Activated CD4-positive, CD25-positive, alpha-beta regulatory T cell treated with anti-CD3 and anti-CD28 coated beads, Interleukin-2, amount 50 U/mL, for 24 hours (primary cell): ENCODE measurements at places on chromosomes 4 and X.

DNA sequence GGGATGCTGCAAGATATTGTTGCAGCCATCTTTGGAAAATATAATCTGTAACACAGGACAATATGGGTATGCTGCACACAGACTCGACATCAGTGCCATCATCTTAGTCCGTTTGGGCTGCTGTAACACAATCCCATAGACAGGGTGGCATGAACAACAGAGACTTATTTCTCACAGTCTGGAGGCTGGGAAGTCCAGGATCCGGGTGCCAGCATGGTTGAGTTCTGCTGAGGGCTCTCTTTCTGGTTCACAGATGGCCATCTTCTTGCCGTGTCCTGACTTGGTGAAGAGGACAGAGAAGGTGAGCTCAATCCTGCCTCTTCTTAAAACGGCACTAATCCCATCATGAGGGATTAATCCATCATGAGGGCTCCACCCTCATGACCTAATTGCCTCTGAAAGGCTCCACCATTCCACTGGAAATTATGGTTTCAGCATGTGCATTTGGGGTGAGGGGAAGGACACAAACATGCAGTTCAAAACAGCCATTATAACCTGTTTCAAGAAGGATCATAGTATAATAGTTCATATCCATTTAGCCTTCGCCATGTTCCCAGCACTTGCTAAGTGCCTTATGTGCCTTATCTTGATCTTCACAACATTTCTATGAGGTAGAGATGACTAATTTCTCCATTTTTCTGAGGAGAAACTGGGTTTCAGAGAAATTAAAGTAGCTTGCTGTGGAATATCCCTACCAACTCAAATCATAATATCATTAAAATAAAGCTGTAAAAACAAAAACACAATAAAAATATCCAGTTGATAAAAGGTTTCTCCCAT is 27.9 kb upstream of the SPP1 start:
- no peak for ATAC-seq

DNA sequence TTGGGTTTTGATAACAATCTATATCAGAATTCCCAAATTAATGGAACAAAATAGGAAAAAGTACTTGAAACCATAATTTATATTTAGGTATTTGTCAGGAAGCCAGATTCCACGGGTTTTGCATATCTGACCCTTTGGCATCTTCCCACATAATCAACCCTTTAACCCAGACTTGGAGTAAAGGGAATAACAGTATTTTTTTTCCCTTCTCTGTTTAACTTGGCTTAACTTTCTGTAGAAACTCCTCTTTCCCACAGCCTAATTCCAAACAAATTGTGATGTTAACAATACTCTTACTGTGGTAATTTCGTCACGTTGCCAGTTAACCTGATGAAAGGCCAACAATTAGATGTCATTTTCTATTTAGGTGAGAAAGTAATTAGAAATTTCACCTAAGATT is 49.4 kb upstream of the GUCY1A1 start:
- ATAC-seq, result no peak

DNA sequence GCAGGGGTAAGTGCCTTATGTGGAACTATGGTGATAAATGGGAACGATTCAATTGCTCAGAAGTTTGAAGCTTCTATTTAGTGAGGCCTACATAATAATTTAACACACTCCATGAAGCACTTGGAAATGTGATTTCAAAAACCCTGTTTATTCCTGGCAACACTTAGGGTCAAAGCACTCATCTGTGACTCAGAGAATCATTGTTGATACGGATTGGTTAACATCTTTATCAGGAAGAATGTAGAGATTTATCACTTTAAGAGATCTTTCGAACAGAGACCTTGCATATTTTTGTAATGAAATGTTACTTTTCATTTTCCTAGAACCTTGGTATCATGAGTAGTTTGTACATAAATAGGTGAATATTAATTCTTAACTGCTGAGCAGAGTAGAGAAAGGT is 269.1 kb upstream of the SLIT2 start:
- no peak for ATAC-seq

DNA sequence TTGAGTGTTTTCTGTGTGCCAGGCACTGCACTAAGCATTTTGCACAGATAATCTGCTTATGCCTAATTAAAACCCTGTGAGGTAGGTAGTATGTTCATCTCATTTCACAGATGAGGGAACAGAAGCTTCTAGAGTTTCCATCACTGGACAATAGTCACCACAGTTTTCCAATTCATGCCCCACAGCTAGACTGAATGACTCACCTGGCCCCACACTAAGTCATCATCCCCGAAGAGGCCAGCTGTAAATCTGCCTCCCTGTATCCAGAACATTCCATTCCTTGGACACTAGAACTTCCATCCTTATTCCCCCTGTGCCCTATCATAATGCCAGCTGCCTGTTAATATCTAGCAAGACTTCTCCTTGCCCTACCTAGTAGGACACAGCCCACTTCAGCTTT is 40.9 kb upstream of the NYX start:
- ATAC-seq, result no peak

- no peak for ATAC-seq
Measured at GRCh38 chr4:151339467-151339866, 14.1 kb upstream of the SH3D19 start.

DNA sequence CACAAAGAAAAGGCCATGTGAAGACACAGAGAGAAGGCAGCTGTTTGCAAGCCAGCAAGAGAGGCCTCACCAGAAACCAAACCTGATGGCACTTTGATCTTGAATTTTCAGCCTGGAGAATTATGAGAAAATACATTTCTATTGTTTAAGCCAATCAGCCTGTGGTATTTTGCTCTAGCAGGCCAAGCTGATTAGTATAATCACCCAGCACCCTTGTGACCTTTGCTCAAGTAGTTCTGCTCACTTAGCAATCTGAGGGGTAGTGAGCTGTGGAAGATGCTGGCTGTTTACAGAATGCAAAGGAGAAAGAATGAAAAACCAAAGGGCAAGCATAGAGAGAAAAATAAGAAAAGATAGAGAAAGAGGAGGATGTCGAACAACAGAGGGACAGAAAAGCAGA is 396.4 kb upstream of the BOD1L1 start:
- ATAC-seq, result no peak

GRCh38 chrX:47828984-47829383 is 7.7 kb upstream of the ZNF81 start:
- no peak for ATAC-seq

DNA sequence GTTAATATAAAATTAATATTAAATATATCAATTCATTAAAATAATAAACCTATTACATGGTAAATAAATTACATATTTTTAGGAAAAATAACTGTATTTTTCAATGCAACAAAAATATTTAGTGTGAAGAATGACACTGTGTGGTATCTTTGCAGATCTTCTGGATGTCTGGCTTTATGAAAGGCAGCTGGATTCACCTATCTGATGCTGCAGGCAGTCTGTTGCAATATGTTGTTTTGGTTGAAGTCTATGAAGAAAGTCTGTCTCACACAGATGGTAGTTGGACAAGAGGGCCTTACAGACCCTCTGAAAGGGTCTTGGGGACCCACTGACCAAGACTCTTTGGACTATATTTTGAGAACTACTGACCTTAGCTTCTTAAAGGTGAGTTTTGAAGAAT is 89.1 kb upstream of the TMEM150C start:
- ATAC-seq, result no peak

DNA sequence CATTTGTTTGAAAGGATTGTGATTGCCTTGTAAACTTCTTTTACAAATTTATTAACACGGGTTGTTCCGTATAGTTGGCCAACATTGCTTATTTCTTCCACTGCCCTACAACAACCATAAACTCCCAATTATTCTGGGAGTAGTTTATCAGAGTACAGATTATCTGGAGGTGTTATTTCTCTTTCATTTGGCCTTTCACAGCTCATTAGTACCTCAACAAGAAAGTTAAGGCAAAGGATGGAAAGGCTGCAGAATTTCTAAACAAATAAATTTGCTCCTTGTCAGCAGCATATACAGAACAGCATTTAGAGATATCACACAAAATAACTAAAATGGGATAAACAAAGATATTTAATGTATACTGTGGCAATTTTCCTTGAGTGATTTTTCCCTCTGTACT is 548.8 kb downstream of the DMD start:
- ATAC-seq, result no peak

GRCh38 chr4:182288534-182288933 is 45.3 kb downstream of the TENM3 start:
- no peak for ATAC-seq

GRCh38 chr4:8200302-8200975 is 1.3 kb downstream of the SH3TC1 start:
- ATAC-seq, result peak; percentile 23

GRCh38 chr4:40769266-40769665 is 19.5 kb downstream of the NSUN7 start:
- ATAC-seq, result no peak

- no peak for ATAC-seq
Measured at GRCh38 chrX:103513067-103513466, 6.2 kb downstream of the RAB40A start.

- ATAC-seq, result no peak
Measured at GRCh38 chr4:85741921-85742591, 267.1 kb downstream of the ARHGAP24 start.

DNA sequence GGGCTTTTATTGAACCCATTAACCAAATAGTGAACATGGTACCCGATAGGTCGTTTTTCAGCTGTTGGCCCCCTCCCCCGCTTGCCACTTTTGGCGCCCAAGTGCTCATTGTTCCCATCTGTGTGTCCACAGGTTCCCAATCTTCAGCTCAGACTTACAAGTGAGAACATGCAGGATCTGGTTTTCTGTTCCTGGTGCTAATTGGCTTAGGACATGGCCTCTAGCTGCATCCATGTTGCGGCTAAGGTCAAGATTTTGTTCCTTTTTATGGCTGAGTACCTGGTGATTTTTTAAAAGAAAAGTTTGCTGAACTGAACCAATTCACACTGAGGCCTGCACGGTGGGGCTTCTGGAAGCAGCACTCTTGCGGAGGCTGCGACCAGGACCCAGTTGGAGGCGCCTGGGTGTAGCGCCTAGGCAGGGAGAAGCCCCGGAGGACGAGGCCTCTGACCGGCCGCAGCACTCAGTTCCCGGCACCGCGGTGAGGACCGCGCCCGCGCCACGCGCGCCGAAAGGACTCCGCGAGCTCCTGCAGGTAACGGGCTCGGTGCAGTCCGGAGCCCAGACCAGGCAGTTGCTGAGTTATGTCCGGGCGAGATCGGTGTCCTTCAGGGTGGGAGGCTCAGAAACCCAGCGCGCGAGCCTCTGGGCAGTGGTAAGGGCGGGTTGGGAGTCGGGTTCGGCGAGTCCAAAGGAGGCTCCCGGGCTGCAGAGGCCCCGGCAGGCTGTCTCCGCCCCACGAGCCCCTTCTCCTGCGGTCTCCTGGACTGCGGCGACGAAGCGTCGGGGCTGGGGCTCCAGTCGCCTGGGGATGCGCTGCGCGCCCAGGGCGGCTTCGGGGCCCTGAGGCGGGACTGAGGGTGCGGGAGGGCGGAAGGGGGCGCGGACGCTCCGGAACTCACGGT is 15.8 kb upstream of the SLC25A4 start:
- ATAC-seq, result peak; percentile 14

- no peak for ATAC-seq
Measured at GRCh38 chr4:151359576-151359975, 34.2 kb upstream of the SH3D19 start.

GRCh38 chr4:89469930-89470375 is 162.4 kb upstream of the GPRIN3 start:
- ATAC-seq, result peak; percentile 88

DNA sequence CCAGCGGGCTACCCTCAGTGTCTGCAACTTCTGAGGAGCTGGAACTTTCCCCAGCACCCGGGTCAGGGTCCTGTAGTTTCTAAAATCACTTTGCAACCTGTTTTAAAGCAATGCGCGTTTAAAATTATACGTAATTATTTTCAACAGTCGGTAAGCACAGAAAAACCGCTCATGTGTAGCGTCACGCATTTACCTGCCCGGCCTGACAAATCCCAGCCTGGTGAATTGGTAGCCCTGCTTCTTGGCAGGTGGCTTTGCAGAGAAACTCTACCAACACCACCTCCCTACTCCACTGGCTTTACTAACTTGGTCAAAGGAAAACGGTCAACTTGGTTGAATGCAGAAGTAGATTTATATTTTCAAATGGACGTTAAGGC is 640 bp downstream of the BANK1 start:
- ATAC-seq, result no peak

GRCh38 chr4:173490817-173491528 is 39.1 kb downstream of the HAND2 start:
- no peak for ATAC-seq

DNA sequence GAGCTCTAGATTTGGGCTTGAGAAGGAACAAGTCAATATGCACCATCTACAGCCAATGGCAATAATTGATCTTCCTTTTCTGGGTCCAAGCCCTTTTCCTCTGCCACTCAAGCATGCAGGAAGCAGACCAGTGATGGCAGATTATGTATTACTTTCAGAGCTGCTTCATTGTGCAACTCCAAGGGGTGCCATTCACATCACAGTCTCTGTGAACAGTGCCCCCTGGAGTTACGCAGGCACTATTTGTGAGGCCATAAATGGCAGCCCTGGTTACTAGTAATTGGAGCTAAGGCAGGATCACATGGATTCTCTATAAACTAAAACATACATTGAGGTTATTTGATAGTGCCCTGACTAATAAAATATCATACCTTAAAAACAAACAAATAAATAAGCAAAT is 313.4 kb upstream of the SLC7A11 start:
- no peak for ATAC-seq

- ATAC-seq, result no peak
Measured at GRCh38 chrX:99494668-99495067, 915.4 kb downstream of the PCDH19 start.

DNA sequence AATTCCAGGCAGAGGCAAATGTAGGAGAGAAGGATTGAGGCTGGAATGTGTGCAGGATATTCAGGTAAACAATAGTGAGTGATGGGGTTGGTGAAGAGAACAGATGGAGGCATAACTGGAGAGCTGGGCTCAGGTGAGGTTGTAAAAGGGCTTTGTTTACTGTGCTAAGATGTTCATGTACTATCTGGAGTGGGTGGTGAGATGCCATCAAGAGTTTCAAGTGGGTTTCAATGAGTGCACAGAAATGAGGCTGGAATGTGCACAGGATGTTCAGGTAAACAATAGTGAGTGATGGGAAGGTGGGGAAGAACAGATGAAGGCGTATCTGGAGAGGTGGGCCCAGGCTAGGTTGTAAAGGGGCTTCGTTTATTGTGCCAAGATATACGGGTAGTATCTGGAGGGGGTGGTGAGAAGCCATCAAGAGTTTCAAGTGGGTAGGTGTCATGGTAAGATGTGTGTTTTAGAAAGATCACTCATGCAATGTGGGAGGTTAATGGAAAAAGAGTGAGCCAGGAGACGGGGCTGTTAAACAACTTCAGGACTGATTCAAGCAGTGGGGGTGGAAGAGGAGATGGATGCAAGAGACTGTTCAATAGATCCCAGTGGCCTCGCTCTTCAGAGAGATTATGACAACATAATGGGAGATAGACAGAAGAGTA is 25.4 kb upstream of the NMU start:
- no peak for ATAC-seq

GRCh38 chrX:48957477-48957826 is at the start of gene OTUD5:
OTUD5 (minus strand) TSS chrX:48957607; CDS start chrX:48957570, 37 bp downstream.
- ATAC-seq, result peak; percentile 62
